Mucosa of gallbladder (tissue), 1 donor: ENCODE measurements at places on chromosomes 1 and 21.

DNA sequence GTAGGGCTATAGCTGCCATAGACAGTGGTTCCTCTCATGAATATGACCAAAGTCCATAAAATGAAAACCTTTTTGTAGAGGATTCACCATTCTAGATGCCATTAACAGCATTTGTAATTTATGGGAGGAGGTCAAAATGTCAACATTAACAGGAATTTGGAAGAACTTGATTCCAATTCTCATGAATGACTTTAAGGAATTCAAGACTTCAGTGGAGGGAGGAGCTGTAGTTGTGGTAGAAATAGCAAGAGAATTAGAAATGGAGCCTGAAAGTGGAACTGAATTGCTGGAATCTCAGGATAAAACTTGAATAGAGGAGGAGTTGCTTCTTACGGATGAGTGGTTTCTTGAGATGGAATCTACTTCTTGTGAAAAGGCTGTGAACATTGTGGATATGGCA lies 65.4 kb upstream of the ESRRG start:
- DNase-seq: no peak

DNA sequence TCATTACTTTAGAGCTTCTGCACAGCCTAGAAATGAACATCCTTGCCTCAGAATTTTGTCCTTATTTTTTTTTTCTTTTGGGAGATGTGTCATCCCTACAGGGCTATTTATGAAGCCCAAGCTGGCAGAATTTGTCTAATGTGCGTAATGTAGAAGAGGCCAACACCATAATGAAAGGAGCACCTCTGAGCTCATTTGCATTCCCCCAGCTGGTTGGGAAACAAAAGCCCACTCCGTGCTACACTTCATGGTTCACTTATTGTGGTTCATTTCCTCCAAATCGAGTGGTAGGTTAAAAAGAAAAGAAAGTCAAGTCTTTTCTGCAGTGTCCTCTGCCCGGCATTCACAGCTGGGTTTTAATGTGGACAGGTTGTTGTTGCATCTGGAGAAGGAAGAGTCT lies 73.5 kb downstream of the KAZN start:
- DNase-seq: no peak

- no peak for DNase-seq
Observed at GRCh38 chr1:204076891-204077290, 4.0 kb downstream of the SOX13 start.

- DNase-seq: no peak
Observed at GRCh38 chr1:22628698-22629444, 7.6 kb upstream of the C1QA start.

DNA sequence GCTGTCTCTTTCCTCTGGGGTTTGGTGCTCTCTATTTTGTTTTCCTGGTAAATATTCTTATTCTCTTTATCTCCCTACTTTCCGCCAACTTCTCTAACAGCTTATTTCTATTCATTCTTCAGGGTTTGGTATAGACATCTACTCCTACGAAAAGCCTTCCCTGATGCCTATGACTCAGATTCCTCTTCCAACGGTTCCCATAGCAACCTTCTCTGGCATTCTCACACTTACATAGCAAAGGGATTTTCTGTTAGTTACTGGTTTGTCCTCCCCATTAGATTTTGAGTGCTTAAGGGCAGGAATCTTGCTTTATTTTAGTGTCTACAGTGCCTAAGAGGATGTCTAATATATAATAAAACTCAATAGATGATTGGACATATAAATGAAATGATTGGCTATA lies 407.6 kb upstream of the DEPDC1 start:
- no peak for DNase-seq

DNA sequence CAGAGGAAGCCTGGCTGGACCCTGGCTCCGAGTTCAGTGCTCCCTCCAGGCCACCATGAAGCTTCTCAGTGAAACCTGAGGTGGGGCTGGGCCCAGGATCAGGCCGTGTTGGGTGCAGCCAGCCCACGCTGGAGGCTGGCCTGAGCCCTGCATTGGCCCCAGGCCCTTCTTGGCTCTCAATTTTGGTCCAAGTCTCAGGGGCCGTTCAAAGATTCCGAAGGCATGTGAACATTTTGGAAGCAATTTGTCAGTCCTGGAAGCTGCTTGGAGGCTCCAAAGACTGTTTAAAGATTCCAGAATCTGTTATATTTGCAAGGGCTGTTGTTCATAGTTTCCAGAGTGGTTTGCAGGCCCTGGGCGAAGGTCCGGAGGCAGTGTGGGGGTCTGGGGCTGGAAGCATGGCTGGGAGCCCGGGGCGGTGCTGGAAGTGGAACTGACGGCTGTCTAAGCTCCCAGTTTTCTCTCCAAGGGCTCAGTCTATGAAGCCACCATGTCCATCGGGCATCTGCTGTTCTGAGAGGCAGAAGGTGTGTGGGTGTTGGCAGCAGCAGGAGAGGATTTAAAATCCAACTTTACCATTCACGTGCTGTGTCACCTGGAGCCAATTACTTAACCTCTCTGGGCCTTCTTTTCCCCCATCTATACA lies 104.9 kb downstream of the EPHB2 start:
- peak; percentile 23 for DNase-seq

- no peak for DNase-seq
Observed at GRCh38 chr1:228969953-228970800, 234.9 kb downstream of the RHOU start.

DNA sequence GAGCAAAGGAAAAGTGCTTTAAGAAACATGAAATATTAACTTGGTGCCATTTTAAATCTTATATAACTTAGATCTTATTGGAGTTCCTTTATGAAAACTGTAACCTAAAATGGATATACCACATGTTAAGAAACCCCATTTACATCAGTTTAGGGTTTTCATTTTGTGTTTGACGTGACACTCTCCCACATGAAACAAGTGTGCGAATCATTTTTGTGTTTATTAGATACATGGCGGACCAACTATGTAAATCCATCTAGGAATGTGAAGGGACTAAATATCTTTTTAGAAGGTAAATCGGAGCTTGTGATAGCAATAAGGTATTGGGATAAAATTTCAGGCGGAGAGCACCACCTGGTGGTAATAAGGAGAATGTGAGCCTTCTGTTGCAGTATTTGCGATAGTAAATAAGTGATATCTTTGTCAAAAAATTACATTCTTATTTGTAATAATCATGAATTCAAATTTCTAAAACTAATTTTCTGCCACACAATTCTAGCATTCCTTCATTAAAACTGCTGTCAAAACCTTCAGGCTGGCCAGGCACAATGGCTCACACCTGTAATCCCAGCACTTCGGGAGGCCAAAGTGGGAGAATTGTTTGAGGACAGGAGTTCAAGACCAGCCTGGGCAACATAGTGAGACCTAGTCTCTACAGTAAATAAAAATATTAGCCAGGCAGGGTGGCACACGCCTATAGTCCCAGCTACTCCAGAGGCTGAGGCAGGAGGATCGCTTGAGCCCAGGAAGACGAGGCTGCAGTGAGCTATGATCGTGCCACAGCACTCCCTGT lies 31.3 kb downstream of the SMAP2 start:
- DNase-seq: no peak

GRCh38 chr1:173202424-173203145 lies 4.5 kb downstream of the TNFSF4 start:
- peak; percentile 62 for DNase-seq

GRCh38 chr1:151238467-151238739 lies 16.1 kb upstream of the PSMD4 start:
- no peak for DNase-seq

DNA sequence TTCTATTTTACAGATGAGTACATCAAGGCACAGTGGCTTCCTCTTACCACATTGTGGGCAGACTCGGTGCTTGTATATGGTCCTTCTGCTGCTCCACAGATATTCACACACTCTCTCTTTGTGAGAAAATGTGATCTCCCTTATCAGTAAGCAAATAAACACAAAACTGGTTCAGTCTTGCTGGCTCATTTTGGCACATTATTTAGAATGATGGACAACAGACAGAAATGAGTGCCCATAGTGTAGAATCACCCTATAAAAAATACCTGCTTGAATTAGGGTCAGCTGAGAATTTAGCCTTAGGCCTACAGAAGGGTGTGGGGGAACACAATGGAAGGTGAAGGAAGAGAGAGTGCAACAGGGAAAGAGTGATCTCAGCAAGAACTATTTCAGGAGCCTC lies 423.1 kb downstream of the HLX start:
- no peak for DNase-seq

- DNase-seq: no peak
Observed at GRCh38 chr1:205226868-205227583, 720 bp upstream of the TMCC2 start.

DNA sequence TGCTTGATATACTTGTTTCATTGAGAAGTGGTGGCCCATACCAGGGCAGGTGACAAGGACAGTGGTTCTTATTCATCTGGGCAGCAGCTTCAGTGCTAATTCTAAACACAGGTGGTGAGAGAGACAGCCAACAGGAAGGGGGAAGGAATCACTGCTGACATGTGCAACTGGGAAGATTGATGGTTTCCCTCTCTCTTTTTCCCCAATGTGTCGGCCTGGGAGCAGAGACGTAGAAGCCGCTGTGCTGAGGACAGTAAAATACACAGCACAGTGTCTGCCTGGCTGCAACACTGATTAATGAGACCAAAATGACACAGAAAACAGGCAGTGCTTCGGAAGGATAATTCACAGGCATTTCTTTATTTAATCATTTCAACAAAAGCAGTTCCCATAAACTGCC lies 48.8 kb downstream of the WARS2 start:
- DNase-seq: no peak

- no peak for DNase-seq
Observed at GRCh38 chr1:30125021-30125820, 598.2 kb downstream of the MATN1 start.

DNA sequence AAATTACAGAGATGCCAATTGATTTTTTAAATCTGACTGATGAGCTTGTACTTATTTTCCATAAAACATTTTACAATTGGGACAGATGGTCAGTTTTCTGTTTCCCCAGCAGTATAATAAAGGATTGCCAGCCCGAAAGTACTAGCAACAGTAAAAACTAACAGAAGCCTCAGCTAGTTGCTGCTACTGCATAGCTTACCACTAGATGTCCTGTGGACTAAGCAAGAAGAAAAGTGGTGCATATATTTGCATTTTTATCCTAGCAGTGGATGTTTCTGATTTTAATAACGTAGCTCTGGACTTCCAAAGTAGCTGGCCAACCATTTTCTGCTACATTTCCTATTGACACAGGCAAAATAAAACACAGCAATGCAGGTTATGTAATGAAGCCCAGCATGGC lies 241.5 kb downstream of the BARHL2 start:
- DNase-seq: no peak

- DNase-seq: no peak
Observed at GRCh38 chr1:11670747-11671146, 6.7 kb downstream of the FBXO6 start.

GRCh38 chr1:178417858-178418257 lies 78.9 kb downstream of the CLEC20A start:
- DNase-seq: no peak

- DNase-seq: no peak
Observed at GRCh38 chr1:62997884-62998283, 214.0 kb downstream of the ATG4C start.

- DNase-seq: no peak
Observed at GRCh38 chr1:14339288-14339687, 259.2 kb upstream of the KAZN start.

- DNase-seq: no peak
Observed at GRCh38 chr21:43782431-43783097, 6.5 kb upstream of the CSTB start.

GRCh38 chr1:93427656-93428055 lies 20.3 kb upstream of the FNBP1L start:
- DNase-seq: no peak
